CD4-positive, CD25-positive, alpha-beta regulatory T cell (primary cell): ENCODE measurements at places on chromosomes 16 and 17.
A peak's percentile ranks its signal among the peaks of the same experiment; 100 is the strongest.

DNA sequence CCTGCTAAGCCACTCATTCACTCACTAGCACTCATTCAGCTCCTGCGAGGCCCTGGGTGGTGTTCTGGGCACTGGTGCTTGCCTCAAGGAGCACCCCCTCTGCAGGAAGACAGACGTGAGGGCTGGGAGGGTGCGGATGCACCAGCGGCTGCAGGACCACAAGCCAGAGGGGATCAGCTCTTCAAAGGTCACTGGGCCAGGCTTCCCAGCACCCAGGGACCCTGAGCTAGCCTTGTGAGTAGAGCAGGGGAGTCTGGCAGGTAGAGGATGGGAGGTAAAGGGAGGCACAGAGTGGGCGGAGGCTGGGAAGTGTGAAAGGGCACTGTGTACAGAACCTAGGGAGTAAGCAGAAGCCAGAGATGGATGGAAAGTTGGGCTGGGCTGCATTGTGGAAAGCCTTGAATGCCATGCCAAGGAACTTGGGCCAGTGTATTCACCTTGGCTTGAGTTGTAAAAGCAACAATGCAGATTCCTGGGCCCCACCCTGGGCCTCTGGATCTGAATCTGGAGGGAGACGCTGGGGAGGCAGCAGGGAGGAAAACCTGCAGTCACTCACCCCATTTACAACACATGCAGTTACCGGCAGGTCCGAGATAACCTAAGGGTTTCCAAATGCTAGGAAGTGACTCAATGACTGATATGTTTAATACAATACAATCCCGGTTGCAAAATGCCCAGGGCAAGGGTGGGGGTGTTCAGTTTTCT, 1.7 kb downstream of the IL4R start:
- H3K36me3 ChIP-seq = peaks cover 3% of the 10 kb centered on the region
- H3K4me3 ChIP-seq = peak overlapping the region; percentile 91
- H3K27ac ChIP-seq = peak overlapping the region; percentile 94
- no peaks in the 10 kb centered on the region for H3K27me3 ChIP-seq
- peak; percentile 83 for DNase-seq

- H3K27ac ChIP-seq = peak overlapping the region; percentile 33
- peaks cover 13% of the 10 kb centered on the region for H3K4me1 ChIP-seq
- peaks cover 19% of the 10 kb centered on the region for H3K36me3 ChIP-seq
- H3K27me3 ChIP-seq = no peaks in the 10 kb centered on the region
- H3K4me3 ChIP-seq = no peak overlapping the region
Observed at GRCh38 chr16:57474671-57475661, 11.3 kb downstream of the DOK4 start.

DNA sequence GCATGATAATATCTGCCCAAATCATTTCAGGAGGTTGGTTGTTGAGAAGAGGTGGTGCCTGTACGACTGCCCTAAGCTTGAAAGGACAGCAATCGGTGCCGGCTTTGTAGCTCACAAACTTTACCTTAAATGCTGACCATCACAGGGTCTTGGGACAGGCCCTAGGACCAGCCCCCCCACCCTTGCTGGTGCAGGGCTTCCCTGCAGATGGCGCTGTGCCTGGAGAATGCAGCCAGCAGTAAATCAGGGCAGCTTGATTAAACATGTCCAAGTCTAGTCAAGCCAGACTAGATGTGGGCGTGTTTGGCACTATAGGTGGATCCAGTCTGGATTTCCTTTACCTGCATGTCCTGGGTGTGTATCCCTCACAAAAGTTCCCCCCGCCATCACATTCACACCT, 135.5 kb upstream of the CRHR1 start:
- H3K27ac ChIP-seq = no peak overlapping the region
- no peaks in the 10 kb centered on the region for H3K36me3 ChIP-seq
- no peaks in the 10 kb centered on the region for H3K4me1 ChIP-seq

- no peaks in the 10 kb centered on the region for H3K36me3 ChIP-seq
- no peak for DNase-seq
- no peak overlapping the region for H3K27ac ChIP-seq
- no peak overlapping the region for H3K4me3 ChIP-seq
- no peaks in the 10 kb centered on the region for H3K4me1 ChIP-seq
Observed at GRCh38 chr17:74390680-74391653, 23.7 kb downstream of the GPR142 start.

DNA sequence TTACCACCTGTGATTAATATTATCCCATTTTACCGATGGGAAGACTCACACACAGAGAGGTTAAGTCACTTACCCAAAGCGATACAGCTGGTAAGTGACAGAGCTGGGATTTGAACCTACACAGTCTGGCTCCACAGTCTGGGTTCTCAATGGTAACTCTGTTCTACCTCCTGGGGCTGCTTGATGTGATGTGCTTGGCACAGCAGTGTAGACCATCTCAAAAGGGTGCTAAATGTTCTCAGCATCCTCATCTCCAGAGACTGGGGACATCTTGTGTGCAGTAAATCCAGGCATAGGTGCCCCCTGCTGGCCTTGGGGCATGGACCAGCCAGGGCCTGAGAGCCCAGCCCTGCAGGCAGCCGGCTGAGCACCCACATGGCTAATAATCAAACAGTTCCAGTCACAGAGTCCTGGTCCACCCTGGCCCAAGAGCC, 15.4 kb upstream of the KATNB1 start:
- no peak for DNase-seq
- no peaks in the 10 kb centered on the region for H3K4me1 ChIP-seq
- no peak overlapping the region for H3K4me3 ChIP-seq
- H3K27me3 ChIP-seq = no peaks in the 10 kb centered on the region
